Stimulated activated CD8-positive, alpha-beta memory T cell treated with anti-CD3 and anti-CD28 coated beads, Interleukin-2, amount 100 ng/mL, for 1 hour (primary cell): ENCODE measurements at places on chromosomes 12 and 14.

DNA sequence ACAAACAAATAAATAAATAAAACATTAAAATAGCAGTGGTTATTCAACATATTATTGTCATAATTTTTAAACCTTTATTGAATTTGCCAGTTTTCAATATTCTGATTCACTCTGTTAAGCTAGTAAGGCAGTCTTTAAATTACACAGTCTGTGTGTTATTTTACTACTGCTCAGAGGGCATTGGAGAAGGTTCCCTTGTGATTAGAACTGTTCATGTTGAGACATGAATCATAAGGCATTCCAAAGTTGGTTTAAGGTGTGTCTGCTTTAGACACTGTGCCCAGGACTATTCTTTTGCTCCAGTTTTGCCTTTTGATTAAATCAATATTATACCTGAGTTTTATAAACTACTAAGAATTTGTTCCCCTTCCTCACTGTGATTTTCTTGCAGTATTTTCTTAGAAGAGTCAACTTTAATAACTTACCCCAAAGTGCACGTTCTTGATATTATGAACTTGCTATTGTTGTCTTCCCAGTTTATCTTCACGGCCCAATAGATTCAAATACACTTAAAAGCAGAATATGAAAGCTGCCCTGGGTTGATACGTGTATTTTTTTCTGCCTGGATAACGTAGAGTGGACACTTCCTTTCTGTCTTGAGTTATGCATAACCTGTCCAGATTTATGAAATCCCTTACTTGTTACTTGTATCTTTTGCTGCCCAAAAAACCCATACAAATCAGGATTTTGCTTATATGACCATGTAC, 105.3 kb upstream of the BCAT1 start:
- DNase-seq = no peak

GRCh38 chr12:3705354-3705675, 47.6 kb downstream of the CRACR2A start:
- no peak for DNase-seq

- no peak for DNase-seq
Measured at GRCh38 chr14:57760896-57761295, 105.0 kb downstream of the SLC35F4 start.

DNA sequence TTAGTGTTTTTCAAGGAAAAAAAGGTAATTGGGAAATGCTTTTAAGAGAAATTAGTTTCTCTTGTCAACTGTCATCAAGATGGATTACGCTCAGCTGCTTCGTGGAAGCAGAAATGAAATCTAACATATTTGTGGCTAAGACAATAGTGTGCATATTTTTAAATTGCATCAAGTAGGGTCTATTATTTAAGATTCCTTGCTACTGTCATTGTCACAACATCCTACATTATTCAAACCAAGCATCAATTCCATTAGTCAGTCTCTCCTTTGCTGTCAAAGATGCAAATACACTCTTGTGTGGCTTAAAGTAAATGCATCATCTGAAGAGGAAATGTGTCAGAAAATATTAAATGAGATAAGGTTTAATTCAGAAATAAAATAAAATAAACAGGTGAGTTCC, 1277.6 kb upstream of the SEL1L start:
- no peak for DNase-seq

- no peak for DNase-seq
Measured at GRCh38 chr12:65496617-65497016, 218.1 kb downstream of the MSRB3 start.

GRCh38 chr14:90540437-90540836, 143.6 kb downstream of the CALM1 start:
- DNase-seq = no peak

GRCh38 chr14:54722791-54723432, 156.0 kb downstream of the SAMD4A start:
- DNase-seq = no peak

DNA sequence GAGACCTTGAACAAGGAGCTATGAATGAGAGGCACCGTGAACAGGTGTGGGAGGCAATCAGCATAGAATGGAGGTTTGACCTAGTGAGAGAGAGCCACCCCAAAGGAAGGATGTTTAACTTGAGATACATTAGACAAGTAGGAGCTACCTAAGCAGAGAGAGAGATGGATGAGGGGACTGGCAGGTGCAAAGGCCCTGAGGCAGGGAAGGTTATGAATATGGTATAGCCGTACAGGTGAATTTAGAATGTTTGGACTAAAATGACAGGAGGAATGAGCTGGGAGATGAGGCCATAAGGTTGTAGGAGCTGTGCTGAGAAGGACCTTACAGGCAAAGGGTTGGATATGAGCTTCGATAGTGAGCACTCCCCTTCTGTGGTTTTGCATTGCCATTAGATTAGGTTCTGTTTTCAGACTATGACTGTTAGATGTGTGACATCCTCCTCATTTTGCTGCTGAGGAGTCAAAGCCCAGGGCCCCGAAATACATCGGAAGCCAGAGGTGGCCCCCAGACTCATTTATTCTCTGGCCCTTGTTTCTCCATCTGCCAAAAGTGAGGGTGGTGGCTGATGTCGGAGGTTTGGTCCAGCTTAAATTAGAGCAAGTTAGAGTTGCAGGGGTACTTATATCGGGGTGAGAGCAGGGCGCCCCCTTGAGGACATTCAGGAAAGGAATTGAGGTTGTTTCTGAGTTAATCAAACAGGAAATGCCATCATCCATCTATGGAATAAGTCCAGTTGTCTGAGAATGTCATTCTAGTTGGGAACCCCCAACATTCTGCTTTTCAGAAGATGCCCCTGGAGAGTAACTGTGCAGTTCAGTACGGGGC, 29.4 kb downstream of the SLC24A4 start:
- no peak for DNase-seq
